Nucleus accumbens (tissue), 56 donors: ENCODE measurements at places on chromosomes 1 and 21.

DNA sequence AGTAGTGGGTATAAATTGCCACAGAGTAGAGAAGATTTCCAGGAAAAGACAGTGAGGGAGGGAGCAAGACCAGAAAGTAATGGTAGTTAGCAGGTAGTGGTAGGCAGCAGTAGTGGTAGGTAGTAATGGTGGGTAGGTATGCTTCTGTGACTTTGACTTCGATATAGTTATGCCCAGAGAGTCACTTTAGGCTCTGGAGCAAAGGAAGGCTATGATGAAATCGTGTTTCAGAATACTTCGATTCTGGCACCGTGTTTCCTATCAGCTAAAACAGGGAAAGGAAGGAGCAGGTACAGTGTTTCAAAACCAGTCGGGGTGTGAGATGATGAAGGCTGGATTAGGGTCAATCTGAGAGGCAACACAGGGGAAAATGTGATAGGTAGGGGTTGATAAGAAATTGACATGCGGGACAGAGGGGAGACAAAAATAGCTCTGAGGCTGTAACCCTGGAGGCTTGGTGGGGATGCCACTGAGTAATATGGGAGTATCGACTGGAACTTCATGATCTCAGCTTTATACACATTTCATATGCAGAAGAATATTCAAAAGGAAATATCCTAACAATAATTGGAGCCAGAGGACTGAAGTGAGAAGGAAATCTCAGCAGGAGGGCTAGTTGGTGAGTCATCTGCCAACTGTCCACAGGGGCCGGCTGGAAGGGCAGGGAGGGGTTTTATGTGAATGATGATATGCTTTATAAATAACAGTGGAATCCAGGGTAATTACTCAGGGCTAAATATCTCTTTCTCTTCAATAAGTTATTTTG lies 25.2 kb upstream of the TRIM45 start:
- DNase-seq: no peak

GRCh38 chr1:209629621-209630382 lies 22.4 kb downstream of the LAMB3 start:
- DNase-seq: peak; percentile 45

DNA sequence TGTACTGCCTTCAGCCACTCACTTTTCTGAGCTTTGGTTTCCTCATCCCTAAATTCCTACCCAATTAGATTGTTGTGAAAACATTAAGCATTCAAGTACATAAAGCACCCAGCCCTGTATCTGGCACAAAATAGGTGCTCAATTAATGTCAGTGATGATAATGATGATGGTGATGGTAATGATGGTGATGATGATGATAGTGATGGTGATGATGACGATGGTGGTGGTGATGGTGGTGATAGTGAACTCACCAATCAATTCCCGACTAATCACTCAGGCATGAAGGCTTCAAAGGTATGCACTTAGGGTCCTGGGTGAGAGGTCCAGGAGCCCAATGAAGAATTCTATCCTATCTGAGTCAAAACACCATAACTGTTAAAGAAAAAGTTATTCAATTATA lies 383.5 kb downstream of the MATN1 start:
- DNase-seq: no peak

DNA sequence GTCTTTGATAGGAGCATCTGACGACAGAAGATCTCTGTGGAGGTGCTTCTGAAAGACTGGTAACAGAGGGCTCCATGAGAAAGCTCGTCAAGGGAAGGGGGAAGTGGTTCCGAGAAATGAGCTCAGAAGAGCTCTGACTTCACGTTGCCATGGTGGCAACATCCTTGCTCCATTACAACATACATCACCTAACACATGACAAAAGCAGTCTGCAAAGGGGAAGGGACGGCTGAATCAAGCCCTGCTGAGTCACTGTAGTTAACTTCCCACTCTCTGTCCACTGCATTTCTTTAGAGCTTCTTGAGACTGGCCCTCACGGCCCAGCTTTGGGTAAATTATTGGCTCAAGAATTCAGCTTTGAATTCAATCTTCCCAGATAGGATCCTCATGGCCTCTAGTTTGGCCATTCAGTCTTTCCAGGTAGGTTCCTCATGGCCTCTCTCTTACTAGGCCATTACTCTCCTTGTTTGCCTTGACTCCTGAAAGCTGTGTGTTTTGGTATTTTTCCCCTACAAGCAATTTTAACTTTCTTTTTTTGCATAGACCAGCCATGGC lies 88.0 kb upstream of the ZNF648 start:
- DNase-seq: no peak

DNA sequence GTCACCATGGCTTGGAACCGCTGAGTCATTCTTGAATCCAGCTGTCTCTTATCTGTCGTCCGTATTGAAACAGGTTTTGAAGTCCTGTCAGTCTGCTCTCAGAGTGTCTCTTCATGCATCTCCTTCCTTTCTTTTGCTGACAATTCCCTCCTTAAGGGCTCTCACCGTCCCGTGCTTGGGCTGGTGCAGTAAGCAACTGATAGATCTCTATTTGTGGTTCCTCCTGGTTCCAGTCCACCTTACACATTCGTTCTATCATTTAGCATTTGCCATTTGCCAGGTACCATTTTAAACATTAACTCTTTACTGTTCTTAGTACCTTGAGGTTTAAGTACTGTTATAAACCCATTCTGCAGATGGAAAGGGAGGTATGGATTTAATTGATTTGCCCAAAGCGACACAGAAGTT lies 88.9 kb downstream of the DYRK1A start:
- no peak for DNase-seq

GRCh38 chr1:159922511-159923202 lies 2.6 kb downstream of the TAGLN2 start:
- no peak for DNase-seq

DNA sequence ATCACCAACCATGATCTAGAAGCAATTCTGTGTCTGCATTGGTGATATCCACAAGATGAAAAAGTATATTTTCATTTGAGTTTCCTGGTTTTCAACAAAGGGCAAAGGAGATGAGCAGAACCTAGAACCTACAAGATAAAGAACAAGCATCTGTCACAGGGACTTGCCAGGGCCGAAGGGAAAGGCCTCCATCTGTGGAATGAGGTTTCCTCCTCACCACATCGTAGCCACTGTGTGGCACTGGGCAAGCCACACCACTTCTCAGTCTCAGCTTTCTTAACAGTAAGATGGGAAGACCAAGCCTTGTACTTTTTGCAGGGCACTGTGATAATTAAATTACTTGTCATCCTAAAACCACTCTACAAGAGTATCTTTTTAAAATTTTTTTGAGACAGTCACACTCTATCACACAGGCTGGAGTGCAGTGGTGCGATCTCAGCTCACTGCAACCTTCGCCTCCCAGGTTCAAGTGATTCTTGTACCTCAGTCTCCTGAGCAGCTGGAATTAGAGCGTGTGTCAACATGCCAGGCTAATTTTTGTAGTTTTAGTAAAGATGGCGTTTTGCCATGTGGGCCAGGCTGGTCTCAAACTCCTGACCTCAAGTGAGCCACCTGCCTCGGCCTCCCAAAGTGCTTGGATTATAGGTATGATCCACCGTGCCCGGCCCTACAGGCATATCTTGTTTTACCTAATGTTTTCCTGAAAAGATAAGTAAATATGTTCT lies 45.8 kb downstream of the ARHGEF11 start:
- DNase-seq: no peak

DNA sequence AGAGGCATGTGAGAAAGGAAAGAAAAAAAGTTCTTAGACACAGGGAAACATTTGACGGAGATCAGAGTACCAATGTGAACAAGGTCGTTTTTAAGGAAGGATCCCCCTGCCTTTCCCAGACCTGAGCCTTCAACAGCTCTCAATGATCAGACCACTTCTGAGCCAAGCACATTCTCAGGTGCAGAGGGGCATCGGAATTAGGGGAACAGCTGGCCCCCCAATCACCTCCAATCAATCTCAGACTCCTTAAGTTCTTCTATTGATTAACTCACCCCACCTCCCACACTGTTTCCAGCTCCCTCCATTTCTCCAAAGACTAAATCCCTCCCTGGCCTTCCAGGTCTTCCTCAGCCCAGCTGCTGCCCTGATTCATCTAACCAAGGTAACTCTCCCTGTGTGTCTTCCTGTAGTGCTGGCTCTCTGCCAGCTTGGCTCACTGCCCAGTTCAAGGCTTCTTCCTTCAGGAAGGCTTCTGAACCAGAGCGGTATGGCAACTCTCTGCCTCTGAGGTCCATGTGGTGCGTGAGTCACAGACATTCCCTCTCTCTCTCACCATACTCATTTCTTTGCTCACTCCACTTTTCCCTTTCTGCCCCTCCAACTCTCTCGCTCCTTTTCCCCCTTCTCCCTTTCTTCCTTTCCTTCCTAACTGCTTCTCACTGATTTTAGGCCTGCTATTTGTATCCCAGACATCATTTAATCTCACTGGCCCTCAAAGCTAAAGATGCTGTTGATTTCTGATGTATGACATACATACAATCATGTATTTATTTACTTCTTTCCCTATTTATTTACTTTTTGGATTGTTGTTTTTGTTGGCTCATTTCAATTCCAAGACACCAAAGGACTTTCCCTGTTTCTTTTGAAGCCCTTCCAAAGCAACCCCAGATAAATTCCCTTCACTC lies 18.1 kb downstream of the CFAP45 start:
- DNase-seq: no peak

DNA sequence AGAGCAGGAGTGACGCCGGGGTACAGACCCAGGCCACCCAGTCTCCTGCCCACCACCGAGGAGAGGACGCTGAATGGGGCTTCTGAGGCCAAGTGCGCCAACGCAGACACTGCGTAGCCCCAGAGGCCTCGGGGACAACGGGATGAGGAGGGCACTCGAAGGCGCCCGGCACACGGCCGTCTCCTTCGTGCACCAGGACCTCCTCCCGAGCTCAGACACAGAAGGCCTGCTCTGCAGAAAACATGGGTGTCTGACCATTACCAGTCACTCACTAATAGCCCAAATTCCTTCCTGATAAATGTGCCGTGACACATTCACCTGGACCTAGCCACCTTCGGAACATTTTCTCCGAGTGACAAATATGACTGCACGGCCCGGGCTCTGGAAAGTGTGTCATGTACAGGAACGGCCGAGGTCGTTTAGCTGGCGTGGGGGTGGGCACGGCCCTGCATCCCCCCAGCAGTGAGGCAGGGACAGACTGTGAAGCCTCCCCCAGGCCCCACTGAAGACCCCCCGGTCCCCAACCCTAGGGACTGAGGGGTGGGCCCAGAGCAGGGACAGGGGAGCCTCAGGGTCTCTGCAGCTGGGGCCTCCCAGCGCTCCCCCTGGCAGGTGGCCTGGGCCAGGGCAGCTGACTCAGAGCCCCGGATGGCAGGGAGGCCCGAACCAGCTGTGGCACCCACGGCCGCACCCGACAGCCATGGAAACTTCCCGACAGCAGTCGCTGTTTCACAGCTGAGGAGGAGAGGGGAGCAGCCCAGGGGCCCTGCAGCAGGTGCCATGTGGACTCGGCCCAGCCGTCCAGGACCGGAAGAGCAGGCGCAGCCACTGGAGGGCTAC lies 16.7 kb upstream of the COL6A2 start:
- DNase-seq: no peak
